ENCODE measurements at places on chromosomes 5 and 9.

GRCh38 chr5:125834438-125835115 is 588.6 kb upstream of the GRAMD2B start:
- no peak for DNase-seq

GRCh38 chr5:135625961-135626360 is 47.2 kb upstream of the CXCL14 start:
- no peak for DNase-seq

DNA sequence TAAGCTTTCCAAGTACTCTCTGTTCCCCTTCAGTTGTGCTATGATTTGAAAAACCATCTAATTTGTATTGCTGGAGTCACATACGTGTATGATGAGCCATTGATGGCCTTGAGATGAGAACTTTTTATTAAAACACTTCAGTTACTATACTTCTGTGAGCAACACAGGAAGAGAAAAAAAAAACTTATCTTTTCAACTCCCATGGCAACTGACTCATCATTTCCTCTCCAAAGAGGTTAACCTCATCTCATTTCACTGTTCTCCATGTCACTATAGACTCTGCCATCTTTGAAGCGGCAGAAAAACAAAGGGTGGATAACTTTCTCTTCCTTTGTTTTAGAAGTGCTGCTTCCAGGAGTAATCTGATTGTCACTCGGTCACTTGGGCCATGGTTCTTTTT is 104.3 kb upstream of the PCSK1 start:
- peak; percentile 70 for DNase-seq

DNA sequence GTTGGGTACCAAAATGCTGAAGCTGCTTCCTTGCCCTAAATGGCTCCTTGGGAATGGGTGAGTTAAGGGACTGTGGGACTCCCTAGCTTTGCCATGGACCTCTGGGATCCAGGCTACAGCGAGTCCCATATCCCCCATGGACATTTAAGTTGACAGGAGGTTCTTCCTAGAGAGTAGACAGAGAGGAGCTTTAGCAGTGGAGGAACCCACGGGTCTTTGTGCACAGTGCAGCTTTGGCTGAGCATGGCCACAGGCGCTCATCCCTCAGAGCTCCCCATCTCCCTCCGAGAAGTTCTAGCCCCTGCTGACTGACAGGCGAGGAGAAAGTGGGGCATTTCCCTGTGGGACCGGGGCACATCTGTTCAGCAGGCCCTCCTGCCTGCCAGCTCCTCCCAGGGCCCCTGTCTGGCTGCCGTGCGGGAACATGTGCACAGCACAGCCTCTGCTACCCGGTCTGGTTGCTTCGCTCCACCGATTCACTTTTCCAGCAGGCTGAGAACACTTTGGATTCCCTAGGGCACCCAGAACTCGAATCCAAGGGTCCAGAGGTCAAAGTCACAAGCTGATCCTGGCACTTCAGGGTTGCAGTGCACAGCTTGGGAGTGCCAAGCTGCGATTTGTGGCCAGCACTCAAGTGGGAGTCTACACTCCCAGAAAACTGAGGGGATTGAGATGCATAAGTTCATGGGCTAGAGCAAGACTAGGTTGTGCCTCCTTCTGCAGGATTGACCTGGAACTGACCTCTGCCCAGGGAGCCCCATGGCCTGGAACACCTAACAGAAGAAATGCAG is 40.6 kb upstream of the DMRTA1 start:
- no peak for DNase-seq

GRCh38 chr5:3634061-3634460 is 38.4 kb downstream of the IRX1 start:
- DNase-seq, result no peak

GRCh38 chr5:17694914-17695313 is 60.7 kb downstream of the TAF11L14 start:
- no peak for DNase-seq

- DNase-seq, result no peak
Measured at GRCh38 chr9:90915693-90916092, 114.1 kb downstream of the SYK start.

DNA sequence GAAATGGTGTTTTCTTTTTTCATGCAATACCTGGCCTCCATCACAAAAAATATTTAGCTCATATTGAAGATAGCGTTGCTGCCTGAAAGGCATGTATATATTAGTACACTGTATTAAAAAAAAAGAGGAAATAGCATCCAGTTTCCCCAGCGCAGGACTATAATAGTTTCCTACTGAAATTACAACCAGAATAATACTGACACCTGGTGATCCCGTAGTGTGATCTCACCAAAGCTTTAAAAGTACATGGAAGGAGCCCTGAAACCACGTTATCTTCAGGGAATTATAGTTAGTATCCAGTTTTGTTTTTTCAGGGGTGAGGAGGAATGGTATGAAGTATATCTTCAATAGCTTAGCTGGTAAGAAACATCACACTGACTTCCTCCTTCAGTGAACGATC is 264.9 kb downstream of the CD180 start:
- DNase-seq, result no peak

GRCh38 chr5:35902046-35902672 is 36.3 kb downstream of the CAPSL start:
- no peak for DNase-seq

GRCh38 chr5:50575740-50576139 is 90.7 kb upstream of the PARP8 start:
- no peak for DNase-seq

GRCh38 chr5:153372425-153373129 is 117.9 kb upstream of the GRIA1 start:
- DNase-seq, result no peak

DNA sequence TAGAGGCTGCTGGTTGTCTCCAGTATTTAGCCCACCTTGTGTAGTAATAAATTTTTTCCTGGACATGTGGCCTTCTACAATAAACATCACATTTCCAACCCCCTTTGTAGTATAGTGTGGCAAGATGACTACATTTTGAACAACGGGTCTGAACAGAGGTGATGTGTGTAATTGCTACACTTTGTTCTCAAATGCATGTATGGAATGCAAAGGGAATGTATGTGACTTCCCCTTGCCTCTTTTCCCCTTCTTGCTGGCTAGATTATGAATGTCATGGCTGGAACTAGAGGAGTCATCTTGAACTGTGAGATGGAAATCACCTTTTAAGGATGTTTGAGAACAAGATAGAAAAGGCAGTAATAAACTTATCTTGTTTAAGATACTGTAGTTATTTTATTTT is 54.5 kb downstream of the PRR16 start:
- DNase-seq, result no peak

DNA sequence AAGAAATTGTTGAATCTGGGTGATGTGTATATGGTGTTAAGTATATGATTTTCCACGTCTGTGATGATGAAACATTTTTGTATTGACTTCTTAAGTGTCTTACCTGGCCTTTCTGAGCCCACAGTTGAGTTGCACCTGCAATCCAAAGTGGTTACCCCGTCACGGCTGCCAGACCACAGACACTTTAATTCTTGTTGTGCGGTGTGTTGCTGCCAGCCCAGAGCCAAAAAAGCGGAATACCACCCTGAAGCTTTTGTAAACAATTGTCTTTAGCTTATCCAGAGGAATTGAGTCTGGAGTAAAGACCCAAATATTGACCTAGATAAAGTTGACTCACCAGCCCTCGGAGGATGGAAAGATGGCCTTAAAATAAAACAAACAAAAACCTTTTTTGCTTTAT is 35.1 kb downstream of the MTAP start:
- no peak for DNase-seq

DNA sequence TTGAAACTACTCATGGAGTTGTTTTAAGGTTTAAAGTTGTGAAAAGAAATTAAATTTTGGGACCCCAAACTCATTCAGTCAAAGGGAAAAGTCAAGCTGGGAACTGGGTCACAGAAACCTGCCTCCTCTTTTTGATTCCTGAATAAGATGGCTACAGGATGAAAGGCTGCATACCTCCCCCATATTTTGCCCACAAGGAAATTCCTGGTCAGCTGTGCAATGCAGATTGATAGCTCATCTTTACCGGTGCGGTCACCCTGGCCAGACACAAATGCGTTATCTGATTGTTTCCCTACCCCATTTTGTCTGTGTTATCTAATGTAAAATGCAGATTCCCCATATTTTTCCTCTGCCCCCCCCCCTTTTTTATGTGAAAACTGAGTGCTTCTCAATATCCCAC is 1.3 kb downstream of the HAVCR2 start:
- no peak for DNase-seq

DNA sequence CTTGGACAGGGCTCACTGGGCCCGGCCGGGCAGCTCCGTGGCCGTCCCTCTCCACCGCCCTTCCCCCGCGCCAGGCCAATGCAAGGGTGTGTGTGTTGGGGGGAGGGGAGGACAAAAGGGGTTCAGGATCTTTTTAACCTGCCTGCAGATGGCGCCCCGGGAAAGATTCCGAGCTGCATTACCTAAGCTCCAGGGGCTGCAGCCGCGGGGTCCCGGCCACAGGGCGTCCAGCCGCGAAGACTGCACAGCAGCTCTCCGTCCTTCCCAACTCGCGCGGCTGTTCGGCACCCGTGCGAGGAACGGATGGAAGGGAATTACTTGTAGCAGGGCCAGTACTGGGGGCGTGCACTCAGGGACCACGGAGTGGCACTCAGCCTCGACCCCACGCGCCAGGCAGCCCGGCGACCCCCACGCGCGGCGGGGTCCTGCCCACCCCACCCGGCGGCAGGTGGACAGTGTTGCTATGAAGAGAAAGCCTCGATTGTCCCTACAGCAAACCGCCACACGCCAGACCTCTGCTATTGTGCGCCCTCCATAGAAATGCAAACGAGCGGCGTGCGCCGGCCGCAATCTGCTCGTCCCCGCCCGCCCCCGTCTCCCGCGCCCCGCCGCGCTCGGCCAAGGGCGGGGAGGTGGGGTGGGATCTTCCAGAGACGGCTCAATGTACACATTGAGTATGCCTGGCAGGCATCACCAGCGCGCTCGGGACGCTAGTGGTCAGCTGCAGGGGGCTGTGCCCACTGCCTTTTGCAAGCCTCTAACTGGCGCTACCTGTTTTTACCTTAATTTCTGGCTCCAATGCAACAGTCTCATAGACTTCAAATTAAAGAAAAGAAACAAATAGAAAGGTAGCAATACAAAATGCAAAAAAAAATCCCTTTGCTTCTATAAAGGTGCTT is 796 bp upstream of the GADD45G start:
- DNase-seq, result no peak

GRCh38 chr5:36722900-36723299 is 116.5 kb downstream of the SLC1A3 start:
- DNase-seq, result no peak

DNA sequence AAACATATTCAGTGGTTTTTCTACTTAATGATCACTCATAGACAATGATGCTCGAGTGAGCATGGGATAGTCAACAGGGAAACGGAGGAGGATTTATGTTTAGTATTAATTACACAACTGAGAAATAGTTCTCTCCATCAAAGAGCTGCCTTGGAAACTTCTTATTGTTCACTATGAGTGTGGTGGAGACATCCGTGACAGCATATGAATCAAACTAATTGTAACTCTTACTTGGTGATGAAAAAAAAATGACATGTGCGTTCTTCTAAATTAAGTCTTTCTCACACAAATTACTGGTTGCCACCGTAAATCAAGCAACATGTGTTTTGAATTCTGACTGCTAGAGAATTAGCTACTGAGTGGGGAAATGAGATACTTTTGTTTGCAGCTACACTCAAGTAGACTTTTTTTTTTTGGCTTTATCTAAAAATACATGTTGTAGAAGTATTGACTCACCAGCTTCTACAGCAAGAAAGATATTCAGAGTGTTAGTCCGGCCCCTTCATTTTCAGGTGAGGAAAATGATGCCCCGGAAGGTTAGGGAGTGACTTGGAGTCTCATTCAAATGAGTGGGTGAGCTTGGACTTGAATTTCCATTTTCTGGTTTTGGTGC is 179.4 kb downstream of the CFAP90 start:
- DNase-seq, result no peak

- no peak for DNase-seq
Measured at GRCh38 chr5:65625743-65626142, 916 bp downstream of the SHLD3 start.

DNA sequence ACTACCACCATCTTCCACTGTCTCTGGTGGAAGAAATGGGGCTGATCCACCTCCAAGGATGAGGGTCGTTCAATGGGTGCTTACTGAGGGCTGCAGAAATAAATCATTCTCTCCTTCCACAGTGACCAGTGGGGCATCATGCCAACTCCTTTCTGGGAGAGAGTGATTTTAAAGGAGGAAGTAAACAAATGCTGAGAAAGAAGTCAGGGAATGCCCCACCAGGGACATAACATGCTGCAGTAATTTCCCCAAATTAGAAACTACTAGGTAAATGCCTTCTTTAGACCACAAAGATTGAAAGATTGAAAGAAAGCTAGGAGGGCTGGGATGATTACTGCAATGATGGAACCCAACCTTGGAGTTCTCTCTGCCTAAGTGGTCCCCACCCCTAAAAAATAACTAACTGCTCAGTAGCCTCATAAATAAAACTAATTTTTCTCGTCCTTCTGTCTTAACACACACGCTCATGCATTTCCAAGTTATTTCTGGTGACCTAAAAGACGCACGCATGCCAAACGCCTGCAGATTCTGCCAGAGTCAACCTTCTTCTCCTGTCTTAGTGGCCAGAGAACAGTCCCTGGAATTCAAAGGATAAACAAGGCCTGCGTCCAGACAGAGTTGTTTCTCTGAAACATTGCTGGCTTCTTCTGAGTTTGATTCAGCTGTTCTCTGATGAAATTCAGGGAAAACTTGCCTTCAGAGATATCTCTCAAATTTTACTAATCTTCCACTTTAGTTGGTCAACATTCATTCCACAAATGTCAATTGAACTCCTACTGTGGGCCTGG is 250.0 kb downstream of the NR3C1 start:
- DNase-seq, result no peak

DNA sequence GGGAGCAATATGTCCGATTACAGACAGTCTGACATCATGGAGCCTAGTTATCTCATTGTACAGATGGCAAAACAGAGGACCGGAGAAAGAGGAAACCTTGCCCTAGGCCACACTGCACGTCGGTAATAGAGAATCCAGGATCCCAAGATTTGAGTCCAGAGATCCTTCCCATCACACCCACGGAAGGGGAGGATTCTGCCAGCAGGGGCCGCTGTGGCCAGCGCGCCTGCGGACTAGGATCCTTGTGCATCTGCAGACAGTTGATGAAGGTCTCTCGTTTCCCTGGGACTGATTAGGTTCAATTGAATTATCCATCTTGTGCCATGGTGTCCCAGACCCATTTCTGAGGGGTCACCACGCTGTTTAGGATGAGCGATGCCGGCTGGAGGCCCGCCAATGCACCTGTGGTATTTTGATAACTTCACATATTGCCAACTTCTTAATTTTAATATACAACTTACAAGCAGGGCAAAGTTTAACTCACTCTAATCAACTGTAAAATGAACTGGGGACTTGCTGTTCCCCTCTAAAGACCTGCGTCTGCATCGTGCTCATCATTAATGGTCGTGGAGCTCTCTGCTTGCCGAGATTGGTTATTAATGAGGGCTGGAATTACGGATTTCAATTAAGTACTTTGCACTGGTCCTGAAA is 592.7 kb upstream of the BRINP1 start:
- DNase-seq, result no peak

- no peak for DNase-seq
Measured at GRCh38 chr5:80141147-80141671, 106.1 kb downstream of the THBS4 start.

DNA sequence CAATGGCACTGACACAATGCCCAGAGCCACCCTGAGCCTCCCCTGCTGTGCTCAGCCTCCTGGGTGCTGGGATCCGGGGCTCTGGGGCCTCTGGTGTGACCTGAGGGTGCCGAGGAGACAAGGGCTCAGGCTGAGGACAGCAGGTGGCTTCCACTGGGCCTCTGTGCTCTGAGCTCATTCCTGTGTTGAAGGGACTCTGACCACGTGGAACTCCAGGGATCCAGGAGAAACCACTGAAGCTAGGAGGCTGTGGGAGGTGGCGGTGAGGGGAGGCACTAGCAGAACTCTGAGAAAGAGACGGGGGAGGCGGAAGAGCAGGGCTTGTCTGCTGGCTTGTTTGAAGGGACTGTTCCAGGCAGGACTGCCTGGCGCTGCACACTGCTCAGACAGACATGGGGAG is 318.7 kb upstream of the IRX1 start:
- no peak for DNase-seq
